ENCODE measurements at places on chromosomes 16 and 17.

DNA sequence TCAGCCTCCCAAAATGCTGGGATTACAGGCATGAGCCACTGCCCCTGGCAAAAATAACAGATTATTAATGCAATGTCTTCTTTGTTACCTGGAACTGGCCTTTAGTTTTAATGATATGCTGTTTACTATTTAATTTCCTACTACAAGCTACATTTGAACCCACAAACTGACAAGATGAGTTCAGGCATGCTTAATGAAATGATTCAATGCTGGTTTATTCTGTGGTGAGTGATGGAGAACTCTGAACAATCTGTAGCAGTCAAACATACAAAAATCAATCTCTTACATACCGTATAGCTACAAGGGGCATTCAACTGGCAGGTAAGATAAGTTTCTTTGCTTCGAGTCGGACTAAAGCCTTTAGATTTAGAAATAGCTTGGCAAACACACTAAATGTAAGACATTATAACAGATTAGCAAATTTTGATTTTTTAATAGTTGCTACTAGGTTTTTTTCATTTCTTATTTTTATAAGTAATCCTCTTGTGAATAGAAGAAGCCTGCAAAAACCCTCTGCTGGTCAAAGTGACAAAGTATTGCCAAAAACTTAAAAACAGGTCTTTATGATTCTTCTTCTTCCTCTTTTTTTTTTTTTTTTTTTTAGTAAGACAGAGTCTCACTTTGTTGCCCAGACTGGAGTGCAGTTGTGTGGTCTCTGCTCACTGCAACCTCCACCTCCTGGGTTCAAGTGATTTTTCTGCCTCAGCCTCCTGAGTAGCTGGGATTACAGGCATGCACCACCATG is 138.5 kb downstream of the SSH2 start:
- DNase-seq: no peak

GRCh38 chr16:21233521-21234150 is at the start of gene ANKS4B:
ANKS4B (plus strand) TSS chr16:21233699; CDS start chr16:21233738, 39 bp downstream.
- DNase-seq: no peak

DNA sequence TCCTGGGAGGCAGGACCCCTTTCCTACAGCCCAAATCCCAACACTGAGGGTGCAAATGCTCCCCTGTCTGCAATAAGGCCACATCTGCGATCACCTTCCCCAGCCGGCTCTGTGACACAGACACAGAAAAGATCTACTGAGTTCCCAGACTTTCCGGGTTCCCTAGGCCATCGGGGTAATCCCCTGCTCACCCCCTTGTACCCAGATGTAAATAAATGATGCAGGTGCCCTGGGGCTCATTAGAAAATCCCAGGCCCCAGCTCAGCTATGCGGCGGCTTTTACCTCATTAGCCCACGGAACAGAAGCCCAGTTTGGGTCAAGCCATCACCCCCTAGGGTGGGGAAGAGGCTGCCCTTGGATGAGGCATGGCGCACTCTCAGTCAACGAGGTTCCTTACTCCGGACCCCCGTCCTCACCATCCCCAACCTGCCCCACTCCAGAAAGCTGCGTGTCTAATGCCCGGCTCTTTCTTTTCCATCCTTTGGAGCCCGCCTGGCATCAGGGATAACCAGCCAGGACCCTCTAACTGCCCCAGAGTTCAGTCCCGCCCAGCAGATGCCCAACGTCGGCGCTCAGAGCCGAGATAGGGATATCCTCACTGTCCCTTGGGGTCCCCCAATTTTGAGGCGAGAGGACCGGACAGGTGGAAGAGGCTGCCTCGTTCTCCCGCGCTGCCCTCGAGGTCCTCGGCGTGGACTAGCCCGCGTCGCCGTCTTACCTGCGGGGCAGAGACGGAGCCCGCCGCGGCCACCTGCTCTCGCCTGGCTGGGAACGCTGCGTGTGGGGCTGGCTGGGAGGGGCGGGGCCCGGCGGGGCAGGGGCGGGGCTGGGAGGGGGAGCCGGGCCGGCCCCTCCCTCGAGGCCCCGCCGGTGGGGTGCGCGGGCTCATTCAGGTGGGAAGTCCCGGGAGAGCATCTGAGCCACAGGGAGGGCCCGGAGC is at the start of gene ZNF385C:
Gene ZNF385C, minus strand, starts transcription at position 783 of the 941 bp plus-strand sequence. CDS start 35,417 bp downstream, outside the sequence.
- DNase-seq: no peak

DNA sequence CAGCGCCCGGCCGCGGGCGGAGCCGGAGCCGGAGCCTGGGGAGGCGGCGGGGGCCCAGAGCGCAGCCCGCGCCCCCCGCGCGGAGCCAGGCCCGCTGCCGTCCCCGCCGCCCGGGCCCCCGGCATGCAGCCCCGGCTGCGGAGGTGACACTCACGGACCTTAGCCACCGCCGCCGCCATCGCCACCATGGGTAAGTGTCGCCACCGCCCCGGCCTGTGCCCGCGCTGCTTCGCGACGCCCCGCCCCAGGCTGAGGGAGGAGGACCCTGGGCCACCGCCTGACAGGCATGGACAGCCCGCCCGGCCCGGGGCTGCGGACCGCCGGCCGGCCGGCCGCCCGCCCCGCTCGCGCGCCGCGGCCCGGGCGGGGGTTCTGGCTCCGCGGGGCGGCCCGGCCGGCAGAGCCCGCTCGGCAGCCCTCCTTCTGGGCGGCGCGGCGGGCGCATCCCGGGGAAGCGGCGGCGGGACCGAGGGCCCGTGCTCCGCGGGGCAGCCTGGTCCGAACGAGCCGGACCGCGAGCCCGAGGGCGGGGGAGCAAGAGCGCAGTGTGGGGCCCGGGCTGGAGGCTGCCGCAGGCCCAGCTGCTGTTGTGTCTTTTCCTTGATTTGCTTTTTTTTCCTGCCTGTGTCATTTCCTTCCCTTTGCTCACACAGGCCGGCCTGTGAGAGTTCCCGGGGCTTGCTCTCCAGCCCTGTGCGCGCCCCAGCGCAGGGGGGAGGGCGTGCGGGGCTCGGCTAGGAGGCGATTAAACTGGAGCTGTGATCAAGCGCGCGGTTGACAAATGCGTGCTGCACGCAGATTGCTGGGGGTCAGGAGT is 565 bp downstream of the MAP3K3 start:
- no peak for DNase-seq

GRCh38 chr17:76421044-76421407 is 31.9 kb downstream of the UBE2O start:
- DNase-seq: no peak

- DNase-seq: no peak
Observed at GRCh38 chr17:333626-334396, 18.8 kb downstream of the RPH3AL start.

DNA sequence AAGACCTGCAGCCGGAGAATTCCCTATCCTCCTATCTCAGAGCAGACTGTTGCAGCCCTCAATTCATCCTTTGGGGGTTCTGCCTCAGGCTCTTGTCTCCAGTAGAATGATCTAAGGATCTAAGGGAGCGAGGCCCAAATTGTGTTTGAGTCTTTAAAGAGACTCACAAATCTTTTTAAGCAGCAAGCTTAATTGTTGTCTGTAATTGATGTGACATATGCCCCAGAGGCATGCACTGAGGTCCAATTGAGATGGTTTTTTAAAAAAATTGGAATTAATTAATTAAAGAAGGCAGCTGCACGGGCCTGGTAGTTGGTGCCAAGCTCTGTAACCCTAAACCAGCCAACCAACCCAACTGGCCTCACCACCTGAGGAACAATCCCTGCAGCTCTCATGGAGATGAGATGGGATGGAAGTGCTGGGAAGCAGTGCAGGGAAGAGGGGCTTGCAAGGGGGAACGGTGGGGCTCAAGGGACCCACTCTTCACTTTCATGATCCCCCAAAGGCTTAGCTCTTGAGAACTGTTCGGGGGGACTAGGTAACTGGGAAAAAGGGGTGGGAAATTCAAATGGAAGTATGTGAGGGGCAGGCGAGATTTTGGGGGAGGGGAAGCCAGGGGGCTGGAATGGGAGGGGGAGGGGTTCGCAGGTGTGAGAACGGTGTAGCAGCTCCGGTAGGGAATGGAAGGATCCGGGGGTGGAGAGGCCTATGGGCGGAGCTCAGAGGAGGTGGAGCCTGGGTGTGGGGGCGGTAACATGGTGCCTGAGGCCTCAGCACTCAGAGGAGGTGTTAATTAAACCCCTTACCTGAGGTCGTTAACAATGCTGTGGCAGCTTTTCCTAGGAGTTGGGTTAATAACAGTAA is 9.2 kb upstream of the ZNF652 start:
- DNase-seq: no peak

GRCh38 chr17:58219789-58220183 is 731 bp upstream of the MKS1 start:
- no peak for DNase-seq

DNA sequence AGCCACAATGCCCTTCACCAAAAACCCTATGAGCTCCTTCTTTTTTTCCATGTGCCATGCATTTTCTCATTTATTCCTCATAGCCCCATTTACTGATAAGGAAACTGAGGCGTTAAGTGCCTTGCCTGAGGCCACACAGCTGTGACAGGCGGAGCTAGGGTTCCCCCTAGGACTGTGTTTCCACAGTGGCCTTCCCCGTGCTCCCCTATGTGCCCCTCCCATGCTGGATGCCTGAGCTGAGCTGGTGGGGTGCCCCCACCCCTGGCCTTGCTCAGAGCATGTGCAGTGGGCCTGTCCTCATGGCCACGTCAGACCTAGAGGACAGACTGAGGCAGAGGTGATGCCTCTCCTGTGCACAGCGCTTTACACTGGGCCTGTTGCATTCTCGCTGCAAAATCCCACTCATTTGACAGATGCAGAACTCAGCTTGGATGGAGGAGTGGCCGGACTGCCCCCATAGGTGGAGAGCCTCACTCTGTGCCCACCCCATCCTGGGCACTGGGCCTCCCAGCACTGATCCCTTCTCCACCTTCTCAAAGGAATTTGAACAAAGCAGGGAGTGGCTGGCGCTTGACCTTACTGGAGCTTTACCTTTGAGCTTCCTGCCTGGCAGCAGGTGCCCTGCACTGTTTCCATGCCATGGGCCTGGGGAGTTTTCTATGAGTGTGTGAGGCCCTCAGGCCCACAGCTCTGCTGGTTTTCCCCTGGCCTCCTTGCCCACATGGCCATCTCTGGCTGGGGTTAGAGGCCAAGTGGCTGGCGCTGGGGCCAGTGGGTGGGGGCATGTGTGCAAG is 2.6 kb downstream of the MAP2K3 start:
- no peak for DNase-seq

- no peak for DNase-seq
Observed at GRCh38 chr16:66070140-66070917, 296.2 kb upstream of the CDH5 start.

GRCh38 chr16:87384162-87384874 is 742 bp upstream of the FBXO31 start:
- no peak for DNase-seq

All from SIG-M5 (cell line).